Heart left ventricle (tissue), 16 donors: ENCODE measurements at places on chromosomes 16 and 17. TPM values are rescaled to one million over a fixed set of nuclear protein-coding genes. Genes with fewer than 3 reads are reported as not detected.

The OR3A2 gene
- not detected for polyA plus RNA-seq

The PRSS36 gene
- polyA plus RNA-seq = 1.0 TPM

The NLRC3 gene
- 0.57 TPM for polyA plus RNA-seq

The PPP1R9B gene
- polyA plus RNA-seq = 30.4 TPM

The MYO1D gene
- 5.6 TPM for polyA plus RNA-seq

The NGFR gene
- polyA plus RNA-seq = 5.7 TPM

The UBTF gene
- polyA plus RNA-seq = 41.6 TPM
